ENCODE measurements at places on chromosomes 4 and X. TPM values are rescaled to one million over a fixed set of nuclear protein-coding genes. Genes with fewer than 3 reads are reported as not detected.

Gene SLC2A9
- total RNA-seq: 0.92 TPM

GRCh38 chrX:40298069-40298468 lies 200.3 kb upstream of the BCOR start:
- no peak for DNase-seq

GRCh38 chr4:3639613-3640586 lies 107.7 kb upstream of the LRPAP1 start:
- DNase-seq: no peak

DNA sequence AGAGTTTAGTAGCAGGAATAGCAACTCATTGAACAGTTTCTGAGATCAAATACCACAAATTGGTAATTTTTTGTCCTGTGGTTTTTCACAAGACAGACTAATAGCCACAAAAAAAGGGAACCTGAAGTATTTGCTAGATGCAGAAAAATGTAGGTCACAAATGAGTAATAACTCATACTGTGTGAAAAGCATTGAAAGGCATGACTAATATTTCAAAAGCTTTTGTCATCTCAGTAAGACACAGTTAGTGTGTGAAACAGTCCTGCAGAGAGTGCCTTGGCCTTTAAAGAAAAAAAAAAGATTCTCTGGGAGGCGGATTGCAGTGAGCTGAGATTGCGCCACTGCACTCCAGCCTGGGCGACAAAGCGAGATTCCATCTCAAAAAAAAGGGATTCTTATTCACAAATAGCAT lies 31.4 kb upstream of the SLC25A31 start:
- DNase-seq: no peak

Gene RBM3
- total RNA-seq: 130 TPM

DNA sequence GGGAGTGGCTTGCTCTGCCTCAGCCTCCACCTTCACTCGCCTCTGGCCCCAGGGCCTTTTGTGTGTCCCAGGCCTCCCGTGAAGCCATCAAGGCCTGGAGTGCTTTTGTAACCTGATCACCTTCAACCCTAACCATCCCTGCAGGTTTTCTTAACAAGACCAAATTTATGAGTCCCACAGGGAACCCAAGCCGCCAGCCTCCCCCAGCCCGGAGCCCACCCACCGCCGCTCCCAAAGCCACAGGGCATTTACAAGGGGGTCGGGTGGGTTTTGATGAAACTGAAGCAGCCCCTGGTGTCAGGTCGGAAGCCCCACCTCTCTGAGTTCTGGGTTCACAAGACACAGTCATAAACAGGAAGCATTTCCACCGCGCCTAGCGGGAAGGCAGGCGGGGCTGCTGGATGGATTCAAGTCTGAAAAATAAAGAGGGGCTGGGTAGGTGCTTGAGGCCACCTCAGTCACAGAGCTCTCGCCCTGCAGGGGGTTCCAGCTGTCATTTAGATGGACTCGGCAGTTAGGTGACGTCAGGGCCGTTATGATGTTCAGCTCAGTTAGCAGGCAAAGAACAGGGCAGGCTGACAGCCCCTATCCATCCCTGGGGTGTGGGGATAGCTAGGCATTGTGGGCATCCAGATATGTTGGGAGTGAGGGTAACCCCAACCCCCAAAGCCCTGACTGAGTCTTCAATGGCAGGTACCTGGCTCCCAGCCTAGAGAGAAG lies 128.5 kb downstream of the BCOR start:
- no peak for DNase-seq

Gene ZCCHC18
- total RNA-seq: 0.88 TPM

- no peak for DNase-seq
These were observed 24.2 kb upstream of the EPGN start for GRCh38 chr4:74284053-74284452.

Gene XG
- 0.60 TPM for total RNA-seq

Gene ABHD18
- total RNA-seq: 7.3 TPM

DNA sequence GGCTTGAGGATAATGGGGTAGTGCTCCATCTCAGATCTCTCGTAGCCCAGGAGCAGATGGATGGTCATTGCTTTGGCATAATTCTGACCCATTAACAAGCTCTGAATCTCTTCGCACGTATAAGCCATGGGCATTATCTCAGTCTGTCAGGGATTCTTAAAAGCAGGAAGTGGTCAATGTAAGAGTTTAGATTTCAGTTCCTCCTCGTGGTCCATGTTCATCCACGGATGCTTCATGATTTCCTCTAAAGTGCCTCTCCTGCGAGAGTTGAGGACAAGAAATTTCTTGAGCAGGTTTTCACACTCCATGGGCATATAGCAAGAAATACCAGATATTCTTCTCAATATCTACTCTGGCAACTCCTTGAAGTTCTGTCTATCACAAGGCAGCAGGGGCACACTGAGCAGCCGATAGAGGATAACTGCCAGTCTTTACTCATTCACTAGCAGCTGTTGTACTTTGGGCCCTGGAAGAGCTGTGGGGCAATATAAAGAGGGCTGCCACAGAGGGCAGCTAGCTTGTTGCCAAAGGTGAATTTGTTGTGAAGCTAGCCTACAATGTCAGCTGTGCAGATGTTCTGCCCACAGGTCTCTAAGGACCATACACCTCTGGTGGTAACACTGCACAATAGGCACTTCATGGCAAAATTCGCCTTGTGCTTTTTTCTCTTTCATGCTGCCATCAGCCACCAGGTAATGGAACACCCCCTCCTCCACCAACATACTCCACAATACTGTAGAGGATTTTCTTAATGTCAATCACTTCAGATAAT lies 52.0 kb upstream of the WDR17 start:
- DNase-seq: no peak

Gene ADGRG4
- not detected for total RNA-seq

DNA sequence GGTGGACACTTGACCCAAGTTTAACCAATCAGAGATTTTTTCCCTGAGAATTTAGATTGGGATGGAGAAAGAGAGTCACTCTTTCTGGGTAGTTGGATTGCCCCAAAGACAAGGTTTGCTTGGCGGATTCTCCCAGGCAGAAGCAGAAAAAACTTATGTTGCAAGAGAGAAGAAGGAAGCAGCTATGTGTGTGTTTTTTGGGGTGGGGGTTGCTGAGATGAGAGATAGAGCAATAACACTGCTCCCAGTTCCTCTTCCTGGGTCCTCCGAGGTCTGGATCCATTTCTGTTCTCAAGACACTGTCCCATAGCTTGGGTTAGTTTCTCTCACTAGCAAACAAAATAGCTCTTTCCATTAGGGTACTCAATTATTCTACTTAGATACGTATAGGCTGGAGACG lies 222.1 kb downstream of the STIM2 start:
- DNase-seq: no peak

Gene TRPC5OS
- not detected for total RNA-seq

Gene NAT8L
- total RNA-seq: 0.07 TPM

GRCh38 chr4:85763202-85763601 lies 288.3 kb downstream of the ARHGAP24 start:
- DNase-seq: no peak

Gene TEX11
- total RNA-seq: not detected

DNA sequence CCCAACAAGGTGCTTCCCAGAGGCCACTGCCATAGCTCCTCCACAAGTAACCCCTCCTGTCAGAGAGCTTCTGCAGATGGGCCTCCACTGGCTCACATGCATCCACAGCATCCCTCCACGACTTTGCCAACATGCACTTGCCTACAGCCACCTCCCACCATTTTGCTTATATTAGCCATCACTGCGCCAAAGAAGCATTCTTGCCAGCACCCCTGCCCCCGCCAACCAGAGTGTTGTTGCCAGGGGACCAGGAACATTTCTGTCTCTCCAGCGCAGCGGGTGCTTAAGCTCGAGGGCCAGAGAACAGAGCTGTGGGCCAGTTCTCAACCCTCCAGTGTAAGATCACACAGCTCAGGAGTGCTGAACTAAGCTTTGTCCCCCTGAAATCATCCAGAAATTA lies 517.6 kb downstream of the PABPC4L start:
- DNase-seq: no peak

GRCh38 chrX:13646154-13646549 lies 6.8 kb upstream of the TCEANC start:
- no peak for DNase-seq

Gene DCAF8L2
- total RNA-seq: not detected

DNA sequence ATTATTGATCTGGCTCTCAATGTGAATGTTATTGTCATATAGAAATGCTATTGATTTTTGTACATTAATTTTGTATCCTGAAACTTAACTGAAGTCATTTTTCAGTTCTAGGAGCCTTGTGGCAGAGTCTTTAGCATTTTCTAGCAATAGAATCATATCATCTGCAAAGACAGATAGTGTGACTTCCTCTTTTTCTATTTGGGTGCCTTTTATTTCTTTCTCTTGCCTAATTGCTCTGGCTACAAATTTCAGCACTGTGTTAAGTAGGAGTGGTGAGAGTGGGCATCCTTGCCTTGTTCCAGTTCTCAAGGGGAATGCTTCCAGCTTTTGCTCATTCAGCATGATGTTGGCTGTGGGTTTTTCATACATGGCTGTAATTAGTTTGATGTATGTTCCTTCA lies 102.7 kb downstream of the SH3BGRL start:
- no peak for DNase-seq

DNA sequence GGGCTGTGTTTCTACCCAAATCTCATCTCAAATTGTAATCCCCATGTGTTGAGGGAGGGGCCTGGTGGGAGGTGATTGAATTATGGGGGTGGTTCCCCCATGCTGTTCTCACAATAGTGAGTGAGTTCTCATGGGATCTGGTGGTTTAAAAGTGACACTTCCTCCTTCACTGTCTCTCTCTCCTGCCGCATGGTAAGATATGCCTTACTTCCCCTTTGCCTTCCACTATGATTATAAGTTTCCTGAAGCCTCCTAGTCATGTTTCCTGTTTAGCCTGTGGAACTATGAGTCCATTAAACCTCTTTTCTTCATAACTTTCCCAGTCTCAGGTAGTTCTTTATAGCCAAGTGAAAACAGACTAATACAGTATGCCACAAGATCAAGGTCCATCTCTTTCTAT lies 70.0 kb upstream of the MSX1 start:
- no peak for DNase-seq

DNA sequence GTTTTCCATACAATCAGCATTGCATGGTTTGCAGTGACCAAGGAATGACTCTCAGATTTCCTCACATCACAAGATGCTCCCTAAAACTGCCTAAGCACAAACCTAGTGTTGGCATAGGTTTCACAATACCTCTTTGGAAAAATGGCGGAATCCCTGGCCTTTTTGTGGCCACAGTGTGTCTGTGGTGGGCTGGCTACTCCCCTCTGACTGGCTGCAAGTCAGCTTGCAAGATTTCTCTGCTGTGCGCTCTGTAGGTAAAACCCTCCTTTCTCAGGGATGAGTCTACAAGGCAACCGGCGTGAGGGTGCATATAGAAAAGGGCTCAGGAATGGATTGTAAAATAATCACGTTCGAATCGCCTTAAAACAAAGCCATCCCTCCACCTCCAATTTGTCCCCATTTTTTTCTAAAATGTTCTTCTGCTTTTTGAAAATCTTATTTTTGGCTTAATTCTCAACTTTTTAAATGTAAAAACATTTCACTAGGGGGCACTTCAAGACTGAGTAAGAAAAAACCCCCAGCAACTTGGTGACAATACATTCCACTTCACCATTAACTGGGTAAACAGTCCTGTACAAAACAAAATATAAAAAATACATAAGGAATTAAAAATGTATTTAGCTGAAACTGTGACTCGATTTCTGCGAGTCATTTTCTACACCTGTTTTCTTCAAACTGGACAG lies 235.6 kb downstream of the STIM2 start:
- DNase-seq: no peak

GRCh38 chr4:83234902-83235644 lies 49.5 kb downstream of the COQ2 start:
- DNase-seq: no peak

- DNase-seq: no peak
These were observed 67.4 kb upstream of the FAM47B start for GRCh38 chrX:34875204-34875603.

Data from pulmonary artery endothelial cell (primary cell).